GM03348 (cell line): ENCODE measurements at places on chromosomes 6 and 20.

- DNase-seq: peak; percentile 28
Measured at GRCh38 chr6:84539122-84539856, 225.1 kb downstream of the TBX18 start.

DNA sequence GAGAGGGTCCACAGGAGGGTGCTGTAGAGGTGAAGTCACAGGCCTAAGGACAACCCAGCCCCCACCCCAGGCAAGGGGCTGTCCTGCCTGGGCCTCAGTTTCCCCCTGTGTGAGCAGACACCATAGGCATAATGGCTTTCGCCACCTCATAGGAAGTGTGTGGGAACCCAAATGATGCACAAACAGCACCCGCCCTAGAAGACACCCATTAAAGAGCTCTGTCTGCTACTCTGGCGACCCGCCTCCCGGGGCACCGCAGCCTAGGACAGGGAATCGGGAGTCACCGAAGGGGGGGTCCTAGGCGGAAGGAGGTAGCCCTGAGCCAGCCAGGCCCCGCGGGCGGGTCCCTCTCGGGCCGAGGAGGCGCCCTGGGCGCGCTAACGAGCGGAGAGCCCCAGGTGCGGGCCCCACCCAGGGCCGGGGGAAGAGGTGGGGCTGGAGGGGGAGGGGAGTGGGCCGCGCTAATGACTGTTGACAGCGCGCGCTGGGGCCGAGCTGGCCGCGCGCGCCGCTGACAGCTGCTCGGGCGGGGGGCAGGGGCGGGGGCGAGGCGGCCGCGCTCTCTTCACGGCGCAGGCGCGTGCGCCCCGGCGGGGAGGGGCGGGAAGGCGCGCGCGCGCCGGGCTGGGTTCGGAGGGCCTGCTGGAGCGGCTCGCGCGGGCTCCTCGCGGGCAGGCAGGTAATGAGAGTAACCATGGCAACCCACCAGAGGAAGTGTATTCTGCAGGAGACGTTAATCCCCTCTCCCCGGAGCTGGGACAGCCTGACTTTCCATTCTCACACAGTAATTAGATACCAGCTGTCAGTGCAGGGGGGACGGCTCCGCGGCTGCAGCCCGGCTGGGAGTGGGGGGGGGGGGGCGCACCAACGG, 48.9 kb downstream of the NOL4L start:
- DNase-seq: peak; percentile 57

- DNase-seq: no peak
Measured at GRCh38 chr20:11041396-11041795, 367.6 kb upstream of the JAG1 start.

DNA sequence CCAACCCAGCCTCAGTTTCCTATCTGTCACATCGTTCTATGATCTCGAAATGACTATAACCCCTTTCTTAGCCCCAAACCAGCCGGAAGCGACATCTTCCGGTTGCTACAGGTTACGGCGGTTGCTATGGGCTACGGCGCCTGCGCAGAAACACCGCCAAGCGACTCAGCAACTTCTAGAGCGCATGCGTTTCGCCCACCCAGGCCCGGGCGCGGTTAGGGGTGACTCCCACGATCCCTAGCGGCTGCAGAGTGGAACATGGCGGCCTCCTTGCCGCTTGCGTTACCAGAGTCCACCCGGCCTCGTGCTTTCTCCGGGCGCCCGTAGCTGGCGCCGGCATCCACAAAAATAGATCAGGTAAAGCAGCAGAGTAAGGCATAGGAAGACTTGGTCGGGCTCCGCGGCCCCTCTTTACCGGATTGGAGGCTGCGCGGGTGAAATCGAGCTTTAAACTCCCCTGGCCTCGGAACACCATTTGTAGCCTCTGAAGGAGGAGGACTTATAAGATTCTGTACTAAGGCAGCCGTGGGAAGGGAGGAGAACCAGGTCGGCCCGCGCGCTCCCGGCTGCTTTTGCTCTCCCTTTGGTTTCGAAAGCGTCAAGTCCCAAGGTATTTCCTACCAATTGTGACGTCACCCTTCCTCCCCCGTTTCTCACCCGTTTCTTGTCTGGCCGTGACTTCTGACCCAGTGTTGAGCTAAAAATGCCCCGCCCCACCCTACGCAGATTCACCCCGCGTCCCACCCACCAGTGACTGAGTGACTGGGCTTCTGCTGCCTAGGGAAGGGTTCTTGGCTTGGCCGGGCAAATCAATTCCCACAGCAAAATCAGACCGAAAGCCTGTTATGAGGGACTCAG, 3.5 kb downstream of the SDCBP2 start:
- peak; percentile 100 for DNase-seq

DNA sequence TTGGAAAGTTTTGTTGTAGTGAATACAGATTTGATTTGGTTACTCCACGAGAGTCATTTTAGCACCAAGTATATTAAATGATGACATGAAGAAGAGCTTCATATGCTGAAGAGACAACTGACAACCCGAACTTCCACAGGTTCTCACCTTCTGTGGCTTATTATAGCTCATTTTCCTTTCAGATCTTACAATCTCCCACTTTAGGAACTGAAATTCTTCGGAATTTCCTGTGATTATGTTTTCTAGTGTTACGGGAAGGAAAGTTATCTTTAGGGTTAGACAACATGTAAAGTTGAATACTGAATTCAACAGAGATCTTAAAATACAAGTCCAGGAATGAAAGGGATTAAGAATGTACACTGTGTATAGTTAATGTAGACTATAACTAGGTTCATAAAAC, 49.6 kb upstream of the TXNDC5 start:
- DNase-seq: no peak

GRCh38 chr6:21448485-21449109, 145.0 kb upstream of the SOX4 start:
- no peak for DNase-seq

DNA sequence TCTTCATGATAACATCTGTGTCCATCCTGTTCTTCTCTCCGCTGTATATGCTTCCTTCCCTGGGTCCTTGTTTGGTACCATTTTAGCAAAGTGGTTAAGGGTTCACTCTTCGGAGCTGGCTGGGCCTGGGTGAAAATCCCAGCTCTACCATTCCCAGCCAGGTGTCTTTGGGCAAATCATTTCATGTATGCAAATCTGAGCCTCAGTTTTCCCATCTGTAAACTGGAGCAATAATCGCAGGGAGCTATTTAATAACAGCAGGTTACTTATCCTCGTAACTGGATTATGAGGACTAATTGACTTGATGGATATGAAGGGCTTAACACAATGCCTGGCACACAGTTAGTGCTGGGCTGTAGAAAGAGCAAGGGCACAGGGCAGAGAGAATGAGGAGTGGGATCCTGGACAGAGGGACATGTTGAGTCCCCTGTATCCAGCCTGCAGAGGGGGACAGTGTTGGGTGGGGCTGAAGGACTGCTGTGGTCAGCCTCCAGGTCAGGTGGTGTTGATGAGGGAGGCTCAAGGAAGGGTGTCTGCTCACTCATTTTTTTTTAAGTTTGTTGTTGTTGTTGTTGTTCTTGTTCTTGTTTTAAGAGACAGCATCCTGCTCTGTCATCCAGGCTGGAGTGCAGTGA, 44.3 kb upstream of the FAM83D start:
- no peak for DNase-seq

DNA sequence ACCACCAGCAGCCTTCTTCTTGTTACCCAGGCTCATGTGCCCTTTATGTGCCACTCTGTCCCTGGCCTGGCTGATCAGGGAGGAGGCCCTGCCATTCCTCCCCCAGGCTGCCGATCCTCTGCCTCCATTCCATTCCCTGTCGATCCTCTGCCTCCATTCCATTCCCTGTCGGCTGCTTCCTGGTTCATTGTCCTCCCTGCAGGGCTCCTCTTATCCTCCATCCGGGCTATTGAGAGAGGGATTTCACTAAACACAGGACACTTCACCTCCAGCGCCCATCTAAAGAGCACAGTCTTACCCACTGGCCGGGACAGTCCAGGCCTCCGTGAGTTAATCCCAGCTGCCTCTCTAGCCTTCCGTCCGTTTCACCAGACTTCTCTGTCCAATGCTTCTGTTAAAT, 7.7 kb upstream of the TTLL2 start:
- DNase-seq: no peak
